ENCODE measurements at places on chromosomes 11 and 22.
A peak's percentile ranks its signal among the peaks of the same experiment; 100 is the strongest.

DNA sequence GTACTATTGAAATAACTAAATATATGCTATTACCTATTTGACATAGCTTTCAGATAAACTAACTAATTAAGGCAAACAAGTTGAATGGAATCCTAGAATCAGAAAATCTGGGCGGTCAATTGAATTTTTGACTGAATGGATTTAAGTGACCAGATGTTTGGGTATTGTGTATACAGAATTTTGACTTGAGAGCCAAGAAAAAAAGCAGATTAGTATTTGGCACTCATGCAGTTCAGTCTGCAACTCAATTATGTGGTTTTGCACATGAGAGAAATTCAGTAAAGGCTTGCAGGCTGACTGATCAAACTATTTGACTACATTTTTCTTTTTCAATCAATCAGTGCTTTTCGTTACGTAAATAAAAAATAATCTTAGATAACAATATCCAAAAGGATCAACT, 254.8 kb downstream of the GUCY1A2 start:
- peak; percentile 13 for DNase-seq

DNA sequence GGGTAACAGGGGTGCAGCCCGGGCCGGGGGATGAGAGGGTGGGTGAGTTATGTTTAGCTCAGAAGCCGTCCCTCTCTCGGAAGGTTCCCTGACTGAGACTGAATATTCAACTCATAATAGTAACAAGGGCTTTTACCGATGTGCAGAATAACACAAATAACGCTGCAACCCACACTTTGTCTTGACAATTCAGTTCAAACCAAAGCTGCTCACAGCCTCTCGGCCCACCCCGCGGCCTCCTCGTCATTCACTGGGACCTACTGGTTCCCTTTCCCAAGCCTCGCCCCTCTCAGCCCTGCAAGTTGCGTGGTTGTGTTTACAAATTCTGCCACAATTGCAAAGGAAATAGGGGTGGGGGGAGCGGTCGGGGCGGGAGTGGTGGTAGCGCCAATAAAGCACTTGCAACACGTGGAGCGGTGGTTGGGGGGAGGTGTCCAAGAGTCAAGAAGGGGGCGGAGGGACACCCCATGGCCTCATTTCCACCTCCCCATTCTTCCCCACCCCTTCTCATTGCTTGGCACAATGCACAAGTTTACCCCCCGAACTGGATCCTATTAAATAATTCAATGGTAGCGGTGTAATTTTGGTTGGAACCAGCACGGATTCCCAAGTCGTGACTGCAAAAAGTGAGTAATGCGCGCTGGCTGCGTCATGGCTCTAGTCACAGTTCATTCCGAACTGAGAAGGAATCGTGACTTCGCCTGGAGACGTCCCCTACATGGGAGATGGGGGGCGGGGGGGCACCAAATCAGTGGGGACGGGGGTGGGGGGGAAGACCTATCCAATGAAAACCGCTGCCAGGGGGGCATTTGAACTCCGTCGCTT, 102.0 kb upstream of the HSD17B12 start:
- no peak for DNase-seq

- no peak for DNase-seq
Measured at GRCh38 chr11:30921811-30922210, 335.7 kb upstream of the MPPED2 start.

- no peak for DNase-seq
Measured at GRCh38 chr11:119876841-119877240, 147.8 kb upstream of the NECTIN1 start.

GRCh38 chr22:50670513-50670912, 2.1 kb upstream of the SHANK3 start:
- no peak for DNase-seq

DNA sequence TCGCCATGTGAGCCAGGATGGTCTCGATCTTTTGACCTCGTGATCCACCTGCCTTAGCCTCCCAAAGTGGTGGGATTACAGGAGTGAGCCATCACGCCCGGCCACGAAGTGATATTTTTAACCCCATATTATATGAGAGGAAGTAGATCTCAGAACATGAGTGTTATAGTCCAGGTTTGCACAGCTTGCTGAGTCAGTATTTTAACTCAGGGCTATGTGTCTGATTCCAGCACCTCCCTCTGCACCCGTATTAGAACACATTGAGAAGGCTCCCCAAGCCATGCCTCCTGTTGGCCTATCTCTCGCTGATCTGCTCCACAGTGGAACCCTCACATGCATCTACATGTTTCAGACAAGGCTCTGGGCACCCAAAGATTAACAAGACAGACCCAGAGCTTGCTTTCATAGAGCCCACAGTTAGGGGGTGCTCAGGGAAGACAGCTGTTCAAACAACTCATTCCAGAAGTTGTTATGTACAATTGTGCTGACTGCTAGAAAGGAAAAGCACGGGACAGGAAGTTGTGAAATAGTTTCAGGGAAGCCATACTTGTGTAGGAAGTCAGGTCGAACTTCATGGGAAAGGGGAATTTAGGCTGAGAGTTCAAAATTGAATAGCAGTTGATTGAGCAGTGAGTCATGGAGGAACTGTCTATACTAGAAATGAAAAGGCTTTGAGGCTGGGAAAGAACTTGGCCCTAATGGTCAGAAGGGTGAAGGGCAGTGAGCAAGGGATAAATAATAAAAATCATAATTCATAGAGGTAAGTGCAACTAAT, 49.3 kb upstream of the CLPB start:
- DNase-seq, result no peak

- DNase-seq, result no peak
Measured at GRCh38 chr11:45454917-45455401, 168.8 kb upstream of the SYT13 start.

GRCh38 chr22:41488076-41488475, 19.2 kb downstream of the ACO2 start:
- peak; percentile 43 for DNase-seq

DNA sequence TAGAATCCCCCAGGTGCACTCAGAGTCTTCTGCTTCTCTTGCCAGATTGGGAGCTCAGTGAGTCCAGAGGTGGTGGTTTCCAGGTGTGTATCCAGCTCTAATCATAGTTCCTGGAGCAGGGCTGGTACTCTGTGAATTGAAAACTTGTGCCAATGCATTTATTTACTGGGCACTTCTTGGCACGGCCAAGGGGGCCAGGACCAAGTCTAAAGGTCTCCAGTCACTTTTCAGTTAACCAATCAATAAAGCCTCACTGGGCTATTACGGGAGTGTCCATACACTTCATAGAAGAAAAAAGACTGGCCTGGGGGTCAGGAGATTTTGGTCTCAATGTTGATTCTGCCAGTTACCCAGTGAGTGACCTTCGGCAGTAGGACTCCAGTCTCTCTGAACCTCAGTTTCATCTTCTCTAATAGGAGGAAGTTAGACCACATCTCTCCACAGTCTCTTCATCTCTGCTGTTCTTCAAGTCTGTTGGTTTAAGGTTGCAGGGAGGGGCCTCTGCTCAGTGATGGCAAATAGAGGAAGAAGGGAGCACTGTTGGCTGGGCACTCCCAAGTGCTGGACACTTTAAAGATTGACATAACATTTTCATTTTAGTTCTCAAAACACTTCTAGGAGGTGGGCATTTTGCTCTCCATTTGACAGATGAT, 188.5 kb upstream of the E2F8 start:
- DNase-seq, result no peak

GRCh38 chr11:61797263-61797944, 4.7 kb downstream of the FEN1 start:
- peak; percentile 36 for DNase-seq

DNA sequence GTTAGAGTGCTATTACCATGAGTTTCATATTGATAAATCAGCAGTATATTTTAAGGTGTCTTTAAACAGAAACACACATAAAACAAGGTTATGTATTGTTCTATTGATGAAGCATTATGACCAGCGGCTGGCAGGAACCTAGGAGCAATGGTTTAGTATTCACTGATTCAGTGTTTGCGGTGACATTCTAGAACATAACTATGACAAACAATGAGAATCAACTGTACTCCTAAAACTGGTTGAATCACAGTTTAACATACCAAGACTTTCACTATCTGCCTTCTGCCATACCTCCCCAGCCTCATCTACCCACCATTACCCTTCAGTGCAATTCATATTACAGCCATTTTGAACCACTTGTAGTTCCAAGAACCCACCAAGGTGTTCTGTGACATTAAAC, 8.8 kb downstream of the HOATZ start:
- no peak for DNase-seq

- no peak for DNase-seq
Measured at GRCh38 chr11:16356057-16356760, at the start of gene SOX6. Gene SOX6 (minus strand): TSS chr11:16356546. CDS start chr11:16341248, 15,298 bp downstream.

GRCh38 chr11:101668236-101668635, 84.4 kb upstream of the TRPC6 start:
- no peak for DNase-seq

- DNase-seq, result no peak
Measured at GRCh38 chr22:38311323-38311620, 6.0 kb downstream of the CSNK1E start.

DNA sequence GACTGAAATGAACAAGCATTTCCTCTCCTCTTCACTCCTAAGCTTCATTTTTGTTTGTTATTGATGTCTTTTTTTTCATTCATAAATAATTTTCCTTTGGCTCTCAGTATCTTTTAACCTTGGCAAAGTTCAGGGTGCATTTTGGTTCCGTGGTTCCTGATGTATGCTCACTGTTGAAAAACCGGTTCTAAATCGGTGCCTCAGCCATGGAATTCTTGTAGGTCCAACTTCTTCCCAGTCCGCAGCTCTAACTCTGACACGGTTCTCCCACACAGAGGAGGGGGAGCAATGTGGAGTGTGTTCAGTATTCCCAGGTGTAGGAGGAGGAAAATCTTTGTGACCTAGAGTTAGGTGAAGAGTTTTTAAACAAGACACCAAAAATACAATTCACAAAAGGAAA, 12.6 kb upstream of the MS4A15 start:
- DNase-seq, result no peak

DNA sequence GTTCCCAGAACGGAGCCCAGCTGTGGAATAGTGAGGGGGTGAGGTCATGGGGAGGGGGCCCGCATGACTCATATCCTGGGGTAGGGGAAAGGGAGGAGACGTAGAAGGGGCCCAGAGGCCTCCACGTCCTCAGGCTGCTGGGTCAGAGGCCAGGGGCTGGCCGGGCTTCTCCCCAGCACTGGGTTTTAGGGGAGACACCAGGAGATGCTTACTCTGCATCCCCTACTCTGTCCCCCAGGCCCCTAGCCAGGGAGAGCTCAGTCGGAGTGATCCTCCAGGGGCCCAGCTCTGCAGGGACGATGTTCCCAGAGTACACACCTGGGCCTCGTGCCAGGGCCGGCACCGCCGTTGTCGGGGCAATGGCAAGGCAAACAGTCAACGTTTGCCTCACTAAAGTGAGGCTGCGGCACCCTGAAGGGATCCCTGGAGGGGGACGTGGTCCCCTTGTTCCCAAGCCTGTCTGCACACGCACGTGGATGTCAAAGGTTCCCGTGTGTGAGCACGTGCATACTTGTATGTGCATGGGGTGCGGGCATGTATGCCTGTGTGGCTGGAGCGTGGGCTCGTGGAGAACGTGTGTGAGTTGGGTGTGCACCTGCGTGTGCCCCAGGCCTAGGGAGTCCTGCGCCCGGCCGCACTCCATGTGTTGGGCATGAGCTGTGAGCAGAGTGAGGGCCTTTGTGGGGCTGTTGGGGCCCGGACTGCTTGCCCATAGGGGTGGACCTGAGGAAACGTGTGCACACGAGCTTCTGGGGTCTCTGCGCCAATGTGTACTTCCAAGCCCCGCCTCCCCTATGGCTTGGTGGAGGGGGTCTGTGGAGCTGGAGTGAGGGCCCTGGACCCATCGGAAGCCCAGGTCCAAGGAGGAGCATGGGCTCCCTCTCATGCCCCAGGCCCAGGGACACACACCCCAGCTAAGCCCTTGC, 14.2 kb downstream of the PRR33 start:
- DNase-seq, result no peak

DNA sequence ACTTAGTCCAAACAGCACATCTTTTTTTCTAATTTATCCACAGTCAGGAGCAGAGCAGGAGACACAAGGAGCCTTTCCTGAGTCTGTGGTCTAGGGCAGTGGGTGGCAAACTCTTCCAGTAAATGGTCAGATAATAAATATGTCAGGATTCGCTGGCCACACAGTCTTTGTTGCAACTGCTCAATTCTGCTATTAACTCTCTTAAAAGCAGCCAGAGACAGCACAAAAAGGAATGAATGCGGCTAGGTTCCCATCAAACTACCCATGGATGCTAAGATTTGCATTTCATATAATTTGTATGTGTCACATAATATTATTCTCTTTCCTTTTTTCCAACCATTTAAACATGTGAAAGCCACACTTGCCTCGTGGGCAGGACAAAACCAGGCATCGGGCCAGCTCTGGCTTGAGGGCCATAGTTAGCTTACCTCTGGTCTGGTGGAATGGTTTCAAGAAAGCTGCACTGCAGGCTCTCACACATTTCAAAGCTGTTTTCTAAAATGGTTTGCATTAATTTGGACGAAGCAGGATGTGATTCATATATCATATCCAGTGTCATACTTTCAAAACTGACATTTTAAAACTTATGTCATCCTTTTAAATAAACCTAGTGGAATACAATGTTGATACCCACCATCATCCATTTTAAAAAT, 64.7 kb upstream of the CD5 start:
- DNase-seq, result no peak

DNA sequence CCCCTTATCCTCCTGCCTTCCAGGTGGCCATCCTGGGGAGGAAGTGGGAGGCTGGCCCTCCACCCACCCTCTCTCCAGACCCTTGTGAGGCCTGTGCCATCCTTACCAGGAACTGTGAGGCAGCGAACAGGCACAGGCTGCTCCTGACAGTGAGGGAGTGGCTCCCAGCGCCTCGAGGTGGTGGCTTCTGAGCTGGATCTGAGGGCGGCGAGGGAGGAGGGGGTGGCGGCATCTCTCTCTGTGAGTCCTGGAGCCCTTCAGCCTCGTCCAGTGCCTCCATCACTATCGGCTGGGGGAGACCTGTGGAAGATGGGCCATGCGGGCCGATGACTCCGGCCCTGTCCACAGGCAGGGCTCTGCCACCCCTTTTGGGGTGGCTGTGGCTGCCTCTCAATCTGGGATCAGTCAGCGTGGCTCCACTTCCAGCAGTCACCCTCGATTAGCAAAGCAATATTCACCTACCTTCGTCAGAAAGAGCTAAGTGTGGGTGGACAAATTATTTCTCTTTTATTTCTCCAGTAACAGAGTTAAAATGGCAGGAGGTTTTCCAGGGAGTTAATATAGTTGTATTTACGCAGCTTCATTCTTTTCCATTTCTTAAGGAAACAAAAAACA, 18.0 kb upstream of the IGSF22 start:
- DNase-seq, result no peak

- DNase-seq, result no peak
Measured at GRCh38 chr11:84117394-84117793, 831.2 kb upstream of the CCDC90B start.

DNA sequence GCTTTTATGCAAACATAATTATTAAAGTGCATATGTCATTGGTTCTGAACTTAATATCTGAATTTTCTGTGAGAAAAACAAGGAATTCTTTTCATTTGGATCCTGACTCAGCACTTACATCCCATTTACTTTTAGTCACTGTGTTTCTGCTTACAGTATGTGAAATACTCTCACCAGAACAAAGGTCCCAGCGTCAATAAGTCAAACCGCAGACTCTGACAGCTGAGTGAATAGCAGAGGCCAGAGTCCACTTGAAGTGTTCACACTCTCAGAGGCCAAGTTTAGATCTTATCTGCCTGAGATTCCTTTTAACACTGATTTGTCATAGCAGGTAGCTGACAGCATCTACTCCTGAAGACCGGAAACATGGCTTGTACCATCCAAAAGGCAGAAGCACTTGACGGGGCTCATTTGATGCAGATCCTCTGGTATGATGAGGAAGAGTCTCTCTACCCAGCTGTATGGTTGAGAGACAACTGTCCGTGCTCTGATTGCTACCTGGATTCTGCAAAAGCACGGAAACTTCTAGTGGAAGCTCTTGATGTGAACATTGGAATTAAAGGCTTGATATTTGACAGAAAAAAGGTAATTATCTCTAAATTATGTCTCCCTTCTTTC, 14.6 kb downstream of the BBOX1 start:
- no peak for DNase-seq

Measured in NCI-H2171 (cell line).